ENCODE measurements at places on chromosomes 16 and 17. TPM values are rescaled to one million over a fixed set of nuclear protein-coding genes. Genes with fewer than 3 reads are reported as not detected.

Gene PTGES3L
- 1.5 TPM for total RNA-seq

Gene TNFSF13
- total RNA-seq = 5.6 TPM

Gene DPEP3
- total RNA-seq = not detected

Gene ZSCAN10
- total RNA-seq = 50.7 TPM

Gene RDM1
- 0.67 TPM for total RNA-seq

Gene C17orf113
- 1.6 TPM for total RNA-seq

Gene NEUROD2
- total RNA-seq = not detected

Gene HSF4
- total RNA-seq = 5.7 TPM

Gene SEC14L5
- total RNA-seq = 0.05 TPM

Gene TBC1D26
- total RNA-seq = 2.4 TPM

Gene DPEP2
- 1.0 TPM for total RNA-seq

Gene OR1E1
- not detected for total RNA-seq

Gene CCL7
- not detected for total RNA-seq

Gene REXO5
- total RNA-seq = 2.4 TPM

Gene DLX4
- 0.36 TPM for total RNA-seq

Gene MYADML2
- total RNA-seq = not detected

Gene GLYR1
- 111 TPM for total RNA-seq

Gene SKAP1
- total RNA-seq = 2.1 TPM

Gene CCL14
- total RNA-seq = not detected

Gene TUFM
- 173 TPM for total RNA-seq

Gene TBX6
- total RNA-seq = 2.6 TPM

Gene RAD51D
- 16.3 TPM for total RNA-seq

All from endothelial cell (in vitro differentiated cells).